ENCODE measurements at places on chromosomes 2 and 18.

GRCh38 chr2:147351784-147352183, 493.0 kb upstream of the ACVR2A start:
- no peak for DNase-seq

DNA sequence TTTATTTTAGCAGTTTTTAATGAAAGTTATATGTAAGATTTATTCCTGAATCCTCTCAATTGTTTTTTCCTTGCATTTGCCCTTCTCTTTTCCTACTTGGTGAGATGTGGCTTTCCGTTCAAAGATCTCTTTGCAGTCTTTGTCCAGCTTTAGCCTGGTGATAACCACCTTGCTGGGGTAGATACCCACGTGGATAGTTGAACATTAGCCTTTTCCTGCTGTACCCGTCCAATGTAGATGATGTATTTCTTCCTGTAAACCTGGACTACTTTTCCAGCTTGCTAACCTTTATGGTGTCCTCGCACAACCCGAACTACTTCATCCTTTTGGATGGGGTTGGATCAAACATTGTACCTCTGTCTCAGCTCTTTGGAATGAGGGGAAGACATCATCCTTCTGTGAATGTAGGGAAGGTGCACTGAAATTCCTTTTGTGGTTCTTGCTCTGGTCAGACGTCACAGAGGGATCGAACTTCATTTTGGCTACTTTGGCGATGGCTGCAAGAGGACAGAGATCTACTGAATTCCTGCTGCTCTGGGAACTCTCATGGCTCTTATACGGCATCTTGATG, 293.2 kb upstream of the EPAS1 start:
- DNase-seq, result no peak

GRCh38 chr2:24016853-24017703, 7.2 kb downstream of the MFSD2B start:
- no peak for DNase-seq

DNA sequence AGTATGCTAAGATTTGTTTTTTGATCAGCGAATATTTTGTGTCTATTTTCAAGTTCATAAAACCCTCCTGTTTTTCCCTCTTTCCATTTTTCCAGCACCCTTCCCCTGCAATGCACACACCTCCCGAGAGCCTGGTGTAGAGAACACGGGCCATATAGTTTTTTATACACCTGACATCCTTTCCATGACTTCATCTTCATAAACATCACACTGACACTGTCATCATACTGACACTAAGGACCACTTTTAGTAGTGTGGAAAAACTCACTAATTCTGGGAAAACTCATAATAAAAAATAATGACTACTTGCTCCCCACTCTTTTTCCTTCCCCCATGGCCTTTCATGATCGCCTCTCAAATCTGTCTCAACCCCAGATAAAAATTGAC, 70.2 kb downstream of the EPHA4 start:
- no peak for DNase-seq

GRCh38 chr2:238570391-238570790, 143.7 kb downstream of the ASB1 start:
- DNase-seq, result no peak

- no peak for DNase-seq
These were observed 74.2 kb upstream of the ID2 start for GRCh38 chr2:8607606-8608005.

- no peak for DNase-seq
These were observed 44.8 kb upstream of the ARHGAP25 start for GRCh38 chr2:68689553-68690537.

- DNase-seq, result peak; percentile 38
These were observed 106.1 kb upstream of the ALKAL2 start for GRCh38 chr2:393711-394696.

- no peak for DNase-seq
These were observed 116.8 kb upstream of the RAB6C start for GRCh38 chr2:129862668-129863067.

DNA sequence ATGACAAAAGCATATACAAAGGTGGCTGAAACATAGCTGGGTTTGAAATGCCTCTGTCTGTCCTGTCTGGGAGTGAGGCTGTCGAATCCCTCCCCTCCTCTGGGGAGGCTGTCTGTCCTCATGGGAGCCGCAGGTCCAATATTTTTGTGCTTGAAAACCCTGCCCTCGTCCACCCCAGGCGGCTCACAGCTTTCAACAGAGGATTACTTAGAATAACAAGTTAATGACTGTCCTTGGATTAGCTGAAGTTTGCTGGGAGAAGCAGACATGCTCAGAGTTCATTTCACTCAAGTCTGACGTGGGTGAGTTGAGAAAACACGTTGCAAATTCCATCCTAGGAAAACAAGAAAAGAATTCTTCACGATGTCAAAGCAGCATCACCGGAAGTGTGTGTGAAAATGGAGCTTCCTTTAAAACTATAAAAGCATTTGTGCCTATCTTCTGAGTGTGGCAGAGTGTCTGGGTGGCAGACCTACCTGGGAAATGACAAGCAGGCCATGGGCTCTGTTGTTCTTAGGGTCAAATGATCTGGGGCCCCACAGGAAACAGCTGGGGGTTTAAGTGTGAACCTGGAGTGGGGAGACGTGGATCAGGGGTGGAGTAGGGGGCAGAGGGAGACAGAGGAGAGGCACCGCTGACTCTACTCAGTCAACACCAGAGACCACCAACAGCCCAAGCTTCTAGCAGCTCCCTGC, 77.1 kb downstream of the DDX1 start:
- no peak for DNase-seq

- DNase-seq, result no peak
These were observed 27.6 kb downstream of the CUL3 start for GRCh38 chr2:224557610-224558009.
